Epithelial cell of proximal tubule (primary cell): ENCODE measurements at places on chromosomes 7 and 10.

DNA sequence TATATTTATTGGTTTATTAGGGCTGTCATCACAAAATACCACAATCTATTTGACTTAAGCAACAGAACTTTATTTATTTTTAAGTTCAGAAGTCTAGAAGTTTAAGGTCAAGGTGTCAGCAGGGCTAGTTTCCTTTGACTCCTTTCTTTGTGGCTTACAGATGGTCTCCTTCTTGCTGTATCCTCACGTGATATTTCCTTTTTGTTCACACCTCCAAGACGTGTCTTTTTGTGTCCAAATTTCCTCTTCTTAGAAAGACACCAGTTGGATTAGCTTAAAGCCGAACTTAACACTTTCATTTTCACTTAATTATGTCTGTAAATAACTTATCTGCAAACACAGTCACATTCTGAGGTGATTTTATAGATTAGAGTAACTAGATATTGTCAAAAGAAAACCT lies 631.4 kb upstream of the POT1 start:
- DNase-seq = no peak

DNA sequence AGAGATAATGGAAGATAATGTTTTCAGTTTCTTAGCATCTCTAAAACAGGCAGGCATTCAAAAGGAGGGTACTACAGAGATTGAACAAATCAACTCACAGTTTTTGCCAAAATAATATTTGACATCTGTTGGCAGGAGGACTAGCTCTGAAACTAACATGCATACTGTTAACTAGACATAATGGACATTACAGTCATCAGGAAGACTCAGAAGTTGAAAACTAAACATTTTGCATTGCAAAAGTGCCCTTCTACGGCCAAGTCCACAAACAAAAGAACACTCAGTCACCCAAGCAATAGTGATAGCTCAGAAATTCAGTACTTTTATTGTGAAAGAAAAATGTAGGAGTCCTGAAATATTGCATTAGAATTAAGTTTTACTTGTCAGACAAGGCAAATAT lies 399.0 kb downstream of the HGF start:
- DNase-seq = no peak

DNA sequence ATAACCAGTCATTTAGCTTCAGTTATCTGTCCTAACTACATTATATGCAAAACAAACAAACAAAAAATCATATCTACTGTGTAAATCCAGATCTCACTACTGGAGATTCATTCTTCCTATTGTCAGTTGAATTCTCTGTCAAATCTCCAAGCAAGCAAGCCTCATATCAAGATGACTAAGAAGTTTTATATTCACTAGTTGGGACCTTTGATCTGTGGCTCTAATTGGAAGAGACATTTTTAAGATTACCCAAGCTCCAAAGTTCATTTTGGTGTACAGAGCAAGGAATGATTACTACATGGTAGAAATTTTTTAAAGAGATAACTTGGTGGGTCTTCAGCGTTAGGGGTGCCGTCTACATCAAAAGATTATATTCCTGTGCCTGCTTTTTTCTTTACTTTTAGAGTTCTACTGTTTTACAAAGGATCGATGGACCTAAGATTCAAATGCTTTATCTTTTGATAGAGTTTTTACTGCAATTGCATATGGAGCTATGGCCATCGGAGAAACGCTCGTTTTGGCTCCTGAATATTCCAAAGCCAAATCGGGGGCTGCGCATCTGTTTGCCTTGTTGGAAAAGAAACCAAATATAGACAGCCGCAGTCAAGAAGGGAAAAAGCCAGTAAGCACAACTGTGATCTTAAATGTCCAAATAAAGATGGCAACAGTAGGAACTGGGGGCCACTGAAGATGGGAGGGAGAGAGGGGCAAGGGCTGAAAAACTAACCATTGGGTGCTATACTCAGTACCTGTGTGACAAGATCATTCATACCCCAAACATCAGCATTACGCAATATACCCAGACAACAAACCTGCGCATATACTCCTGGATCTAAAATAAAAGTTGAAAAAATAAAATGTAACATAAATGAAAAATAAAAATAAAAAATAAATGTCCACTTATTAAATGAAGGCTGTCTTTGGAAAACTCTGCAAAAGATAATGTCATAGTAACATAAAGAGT lies 47.9 kb downstream of the SP8 start:
- no peak for DNase-seq

DNA sequence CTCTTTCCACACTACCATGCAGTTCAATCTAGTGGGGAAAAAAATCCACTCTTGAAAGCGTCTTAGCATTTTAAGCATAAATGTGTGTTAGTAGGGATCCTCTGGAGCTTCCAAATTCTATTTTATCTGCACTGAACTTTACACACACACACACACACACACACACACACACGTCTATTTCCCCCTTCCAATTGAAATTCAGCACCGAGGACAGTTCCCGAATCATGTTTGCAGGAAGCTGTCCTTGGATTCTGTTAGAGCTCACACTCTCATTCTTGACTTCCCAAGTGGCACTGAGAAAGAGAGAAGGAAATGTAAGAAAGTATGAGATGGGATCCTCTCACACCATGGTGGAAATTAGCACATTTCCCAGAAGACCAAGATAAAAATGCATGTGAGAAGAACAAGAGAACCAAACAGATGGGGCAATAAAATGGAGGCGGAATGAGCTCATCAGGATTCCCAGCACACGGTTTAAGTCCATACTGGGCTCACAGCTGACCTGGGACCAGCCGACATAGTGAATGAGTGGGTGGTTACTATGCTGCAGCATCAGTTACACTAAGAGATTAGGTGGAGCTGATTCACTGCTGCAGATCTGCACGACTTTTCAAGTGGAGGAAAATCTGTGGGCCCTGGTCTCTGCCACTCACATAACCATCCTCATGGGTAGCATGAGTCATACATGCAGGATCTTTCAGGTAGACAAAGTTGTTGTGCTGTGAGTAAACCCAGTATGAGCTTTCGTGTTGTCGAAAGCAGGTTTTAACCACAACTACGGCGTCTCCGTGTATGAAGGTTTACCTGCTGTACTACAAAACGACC lies 3.3 kb upstream of the NPTX2 start:
- no peak for DNase-seq

DNA sequence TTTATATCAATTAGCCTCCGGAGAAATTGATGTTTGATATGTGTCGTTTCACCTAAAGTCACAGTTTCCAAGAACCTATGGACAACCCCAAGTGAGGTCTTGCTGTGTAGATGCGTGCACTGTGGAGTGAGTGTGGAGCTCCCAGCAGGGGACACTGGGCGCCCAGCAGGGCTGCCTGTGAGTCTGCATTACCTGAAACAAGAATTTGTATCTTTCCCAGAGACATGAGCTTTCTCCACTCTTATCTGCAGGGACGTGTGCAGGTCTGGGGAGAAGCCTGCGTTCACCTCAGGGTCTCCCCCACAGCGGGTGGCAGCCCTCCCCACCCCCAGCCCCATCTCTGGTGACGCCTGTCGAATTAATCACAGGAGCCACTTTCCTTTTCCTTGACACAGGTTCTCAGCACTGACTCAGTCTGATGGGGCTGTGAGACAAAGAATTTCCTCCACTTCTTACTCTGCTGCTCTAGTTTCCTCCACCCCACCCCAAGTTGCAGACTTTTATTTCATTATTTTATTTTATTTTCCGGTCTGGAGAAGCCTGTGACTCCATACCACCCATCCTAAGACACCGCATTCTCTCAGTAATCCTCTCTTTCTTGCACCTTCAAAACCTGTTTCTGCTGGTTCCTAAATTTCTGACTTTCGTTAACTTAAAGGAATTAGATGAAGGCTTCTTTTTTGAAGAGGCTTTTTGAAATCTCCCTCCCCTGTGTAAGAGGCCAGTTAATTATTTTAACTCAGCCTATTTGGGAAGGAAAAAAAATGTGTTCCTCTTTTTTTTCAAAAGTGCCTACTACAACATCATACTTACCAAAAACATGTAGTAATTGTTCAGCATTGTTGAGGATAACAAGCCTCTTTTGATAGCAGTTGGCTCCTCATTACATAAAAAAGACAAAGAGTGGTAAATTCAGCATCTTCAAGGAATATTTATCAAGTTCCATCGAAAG lies 17.0 kb upstream of the INSIG1 start:
- DNase-seq = no peak

DNA sequence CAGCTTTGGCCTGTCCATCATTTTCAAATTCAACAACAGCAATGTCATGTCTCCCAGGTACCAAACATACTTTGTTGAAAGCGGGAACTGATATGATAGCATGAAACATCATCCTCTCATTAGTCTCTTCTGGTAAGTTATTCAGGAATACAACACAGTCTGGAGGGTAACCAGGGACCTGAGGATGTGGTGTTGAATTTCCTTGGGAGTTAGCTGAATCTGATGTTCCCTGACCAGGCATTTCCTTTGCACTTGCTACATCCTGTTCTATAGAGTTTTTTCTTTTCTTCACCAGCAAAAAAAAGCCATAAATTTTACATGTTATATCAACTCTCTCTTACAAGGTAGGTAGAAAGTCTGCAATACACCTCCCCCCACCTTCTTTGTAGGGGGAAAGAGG lies 97.8 kb upstream of the AFAP1L2 start:
- no peak for DNase-seq

DNA sequence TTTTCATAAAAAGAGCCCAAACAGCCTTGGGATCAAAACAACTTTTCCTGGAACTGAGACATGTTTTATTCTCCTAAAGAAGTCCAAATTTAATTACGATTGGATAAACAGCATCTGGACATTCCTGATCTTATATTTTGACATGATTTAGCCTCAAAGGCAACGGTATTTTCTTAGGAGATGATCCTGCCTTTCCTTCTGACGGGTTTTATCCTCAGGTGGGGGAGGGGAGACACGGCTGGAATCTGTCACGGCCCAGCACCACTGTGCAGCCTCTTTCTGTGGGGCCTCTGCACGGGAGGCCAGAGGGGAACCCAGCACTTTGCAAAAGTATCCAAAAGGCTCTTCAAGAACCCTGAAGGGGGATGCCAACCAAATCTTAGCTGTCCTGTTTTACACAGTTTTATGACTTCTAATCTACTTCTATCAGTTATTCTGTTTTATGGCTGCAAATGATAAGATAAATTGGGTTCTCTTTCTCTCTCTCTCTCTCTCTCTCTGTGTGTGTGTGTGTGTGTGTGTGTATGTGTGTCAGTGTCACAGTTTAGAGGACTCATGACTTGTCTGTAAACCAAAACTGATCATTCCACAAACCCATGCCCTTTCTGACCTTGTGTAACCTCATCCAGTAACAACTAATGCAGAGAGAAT lies 321.1 kb upstream of the NPVF start:
- DNase-seq = no peak

DNA sequence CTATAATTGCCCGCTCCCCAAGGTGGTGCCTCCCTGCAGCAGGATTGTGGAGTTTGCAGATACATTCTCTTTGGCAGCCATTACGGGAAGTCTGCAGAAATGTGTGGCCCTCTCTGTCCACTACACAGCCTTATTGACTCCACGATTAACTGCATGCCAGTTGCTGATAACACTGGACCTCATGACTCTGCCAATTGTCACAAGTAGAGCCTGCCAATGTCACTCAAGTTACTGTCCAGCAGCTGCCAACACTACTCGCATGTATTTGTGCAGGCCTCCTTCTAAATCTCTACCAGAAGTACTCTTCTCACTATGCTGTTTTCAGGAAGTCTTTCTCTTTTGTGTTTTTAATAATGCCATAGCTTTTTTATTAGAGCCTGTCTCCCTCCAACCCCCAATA lies 128.8 kb downstream of the PPP1R3A start:
- DNase-seq = no peak

GRCh38 chr10:128398118-128398517 lies 271.9 kb upstream of the MKI67 start:
- DNase-seq = no peak

DNA sequence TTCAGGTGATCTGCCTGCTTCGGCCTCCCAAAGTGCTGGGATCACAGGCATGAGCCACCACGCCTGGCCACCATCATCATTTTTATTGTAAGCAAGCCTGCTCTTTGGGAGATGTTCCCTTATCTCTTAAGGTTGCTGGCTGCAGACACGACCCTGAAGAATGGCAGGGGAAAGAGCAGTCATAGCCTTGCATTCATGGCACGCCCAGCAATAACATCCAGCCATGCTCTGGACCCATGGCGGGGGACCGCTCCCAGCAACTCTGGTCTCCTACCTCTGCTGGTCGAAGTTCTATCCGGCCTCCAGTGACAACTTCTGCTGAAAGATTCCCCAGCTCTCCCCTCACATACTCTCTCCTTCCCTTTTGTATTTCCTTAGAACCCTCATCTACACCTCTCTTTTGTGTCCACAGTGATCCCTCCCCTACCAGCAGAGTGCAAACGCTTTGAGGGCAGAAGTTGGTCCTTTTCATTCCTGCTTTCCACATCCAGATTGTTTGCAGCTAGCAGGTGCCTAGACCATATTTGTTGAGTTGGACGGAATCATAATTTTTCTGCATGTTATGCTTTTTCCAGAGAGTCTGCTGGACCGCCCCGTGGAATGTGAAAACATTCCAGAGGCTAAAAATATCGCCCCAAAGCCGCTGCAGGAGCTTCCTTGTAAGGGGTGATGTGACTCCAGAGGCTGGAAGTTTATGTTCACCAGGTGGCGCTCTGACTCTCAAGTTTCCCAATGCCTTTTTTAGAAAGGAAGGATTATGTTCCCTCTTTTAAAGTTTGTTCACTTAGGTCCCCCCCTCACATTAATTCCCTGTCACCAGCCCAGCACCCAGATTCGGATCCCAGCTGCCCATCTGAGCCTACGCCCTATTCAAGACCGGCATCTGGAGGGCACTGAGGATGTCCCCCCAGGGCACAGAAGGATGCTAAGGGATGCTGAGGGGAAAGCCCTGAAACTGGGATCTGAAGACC lies 4.3 kb upstream of the MARVELD1 start:
- DNase-seq = no peak

- DNase-seq = no peak
Measured at GRCh38 chr10:94235461-94235860, 127.3 kb downstream of the NOC3L start.

- DNase-seq = no peak
Measured at GRCh38 chr7:73773700-73774517, 3.8 kb upstream of the CLDN3 start.

GRCh38 chr7:131640686-131641085 lies 84.3 kb upstream of the PODXL start:
- no peak for DNase-seq

DNA sequence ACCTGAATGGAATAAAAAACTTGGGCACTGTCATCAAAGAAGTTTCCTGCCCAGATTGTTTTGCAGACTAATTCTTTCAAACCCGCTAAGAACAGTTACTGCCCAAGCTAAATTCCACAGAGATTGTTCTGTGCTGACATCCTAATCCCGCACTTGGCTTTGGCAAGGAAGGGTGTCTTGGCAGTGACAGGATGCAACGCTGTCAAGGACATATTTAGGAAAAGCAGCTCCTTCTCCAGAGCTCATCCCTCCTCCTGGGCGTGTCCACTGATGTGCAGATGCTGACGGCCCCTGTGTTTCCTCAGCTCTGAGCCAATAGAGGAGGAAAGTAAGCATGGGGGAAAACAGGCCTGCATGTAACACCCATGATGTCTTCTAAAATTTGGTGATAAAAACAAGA lies 74.2 kb downstream of the EEPD1 start:
- no peak for DNase-seq

GRCh38 chr10:125003146-125003900 lies 61.4 kb downstream of the ZRANB1 start:
- DNase-seq = no peak
